ENCODE measurements at places on chromosomes 2 and 18. TPM values are rescaled to one million over a fixed set of nuclear protein-coding genes. Genes with fewer than 3 reads are reported as not detected.

NDUFS1 gene
- polyA plus RNA-seq, result 42.1 TPM

ASB18 gene
- polyA plus RNA-seq, result not detected

IHH gene
- polyA plus RNA-seq, result 0.13 TPM

EGR4 gene
- polyA plus RNA-seq, result not detected

KATNAL2 gene
- 10.0 TPM for polyA plus RNA-seq

LONRF2 gene
- 0.24 TPM for polyA plus RNA-seq

PPIL3 gene
- 48.7 TPM for polyA plus RNA-seq

IL36B gene
- polyA plus RNA-seq, result not detected

ACOXL gene
- 13.6 TPM for polyA plus RNA-seq

NEU2 gene
- not detected for polyA plus RNA-seq

PTH2R gene
- polyA plus RNA-seq, result 0.38 TPM

PIEZO2 gene
- 6.0 TPM for polyA plus RNA-seq

IL1RN gene
- polyA plus RNA-seq, result not detected

FEV gene
- polyA plus RNA-seq, result not detected

CTIF gene
- 9.3 TPM for polyA plus RNA-seq

NR4A2 gene
- 0.15 TPM for polyA plus RNA-seq

C18orf32 gene
- 17.3 TPM for polyA plus RNA-seq

CRYGD gene
- polyA plus RNA-seq, result 7.1 TPM

FAM228A gene
- not detected for polyA plus RNA-seq

THAP4 gene
- polyA plus RNA-seq, result 83.6 TPM

IL1F10 gene
- polyA plus RNA-seq, result not detected

SCG2 gene
- 0.27 TPM for polyA plus RNA-seq

UPP2 gene
- polyA plus RNA-seq, result not detected

CREG2 gene
- polyA plus RNA-seq, result 2.0 TPM

MYL12A gene
- polyA plus RNA-seq, result 88.4 TPM

ADD2 gene
- polyA plus RNA-seq, result 96.4 TPM

GDF7 gene
- 0.13 TPM for polyA plus RNA-seq

SPP2 gene
- polyA plus RNA-seq, result not detected

LHCGR gene
- 0.19 TPM for polyA plus RNA-seq

KIAA2012 gene
- polyA plus RNA-seq, result not detected

SPIRE1 gene
- 6.0 TPM for polyA plus RNA-seq

KLHL41 gene
- not detected for polyA plus RNA-seq

RAB27B gene
- 0.05 TPM for polyA plus RNA-seq

CNDP1 gene
- 0.09 TPM for polyA plus RNA-seq

ALPP gene
- polyA plus RNA-seq, result 0.20 TPM

FAM124B gene
- 2.1 TPM for polyA plus RNA-seq

LYPD6B gene
- polyA plus RNA-seq, result 2.5 TPM

ST8SIA3 gene
- polyA plus RNA-seq, result 0.77 TPM

CHPF gene
- polyA plus RNA-seq, result 103 TPM

HDAC4 gene
- polyA plus RNA-seq, result 31.2 TPM

ZAP70 gene
- 0.15 TPM for polyA plus RNA-seq

ARHGEF33 gene
- polyA plus RNA-seq, result 0.08 TPM

DNER gene
- polyA plus RNA-seq, result 7.7 TPM

CD226 gene
- not detected for polyA plus RNA-seq
